Naive thymus-derived CD8-positive, alpha-beta T cell (primary cell): ENCODE measurements at places on chromosomes 11 and 22. TPM values are rescaled to one million over a fixed set of nuclear protein-coding genes. Genes with fewer than 3 reads are reported as not detected.

DNA sequence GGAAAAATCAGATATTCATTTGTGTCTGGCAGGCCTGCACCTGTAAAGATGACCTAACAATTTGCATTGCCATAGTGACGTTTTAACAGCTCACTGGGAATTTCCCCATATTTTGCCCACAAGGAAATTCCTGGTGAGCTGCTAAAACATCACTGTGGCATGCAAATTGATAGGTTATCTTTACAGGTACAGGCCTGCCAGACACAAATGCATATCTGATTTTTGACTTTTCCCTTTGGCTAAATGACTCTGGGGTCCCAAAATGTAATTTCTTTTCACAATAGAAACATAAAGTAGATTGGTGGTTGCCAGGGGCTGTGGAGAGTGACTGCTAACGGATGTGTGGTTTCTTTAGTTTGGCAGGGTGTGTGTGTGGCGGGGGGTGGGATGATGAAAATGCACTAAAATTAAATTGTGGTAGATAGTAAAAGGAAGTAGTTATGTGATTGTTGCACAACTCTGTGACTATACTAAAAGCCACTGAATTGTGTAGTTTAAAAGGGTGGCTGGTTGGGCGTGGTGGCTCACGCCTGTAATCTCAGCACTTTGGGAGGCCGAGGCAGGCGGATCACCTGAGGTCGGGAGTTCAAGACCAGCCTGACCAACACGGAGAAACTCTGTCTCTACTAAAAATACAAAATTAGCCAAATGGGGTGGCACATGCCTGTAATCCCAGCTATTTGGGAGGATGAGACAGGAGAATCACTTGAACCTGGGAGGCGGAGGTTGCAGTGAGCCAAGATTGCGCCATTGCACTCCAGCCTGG lies 18.5 kb upstream of the FEZ1 start:
- peak; percentile 10 for DNase-seq

MB gene
- polyA plus RNA-seq: not detected

DNA sequence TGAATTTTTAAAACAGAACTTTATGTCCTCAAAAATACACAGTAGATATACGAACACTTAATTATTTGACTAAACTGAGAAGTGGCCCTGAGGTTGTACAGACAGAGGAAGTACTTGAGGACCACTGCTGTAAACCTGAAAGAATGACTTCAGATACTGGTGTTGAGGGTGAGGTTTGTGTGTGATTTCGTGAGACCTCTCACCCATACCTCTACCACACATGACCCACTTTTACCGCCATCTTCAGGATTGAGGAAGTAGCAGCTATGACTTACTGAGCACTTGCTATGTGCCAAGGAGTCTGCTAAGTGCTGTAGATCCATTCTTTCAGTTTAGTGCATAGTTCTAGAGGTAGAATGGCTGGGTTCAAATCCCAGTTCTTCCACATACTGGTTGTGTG lies 21.9 kb downstream of the MMP13 start:
- DNase-seq: no peak

CHRM1 gene
- polyA plus RNA-seq: not detected

GDPD5 gene
- polyA plus RNA-seq: 5.1 TPM

CSNK2A3 gene
- polyA plus RNA-seq: 1.4 TPM

OR4B1 gene
- polyA plus RNA-seq: not detected

GRCh38 chr11:34997952-34998528 lies 81.6 kb downstream of the PDHX start:
- peak; percentile 46 for DNase-seq

- DNase-seq: no peak
Observed at GRCh38 chr22:29393019-29393608, 4.7 kb upstream of the AP1B1 start.

- no peak for DNase-seq
Observed at GRCh38 chr11:30573951-30574350, 12.2 kb downstream of the MPPED2 start.

GRCh38 chr11:208917-209260 lies 1.4 kb downstream of the RIC8A start:
- no peak for DNase-seq

GRCh38 chr11:131745405-131745804 lies 375.0 kb downstream of the NTM start:
- DNase-seq: no peak

GRCh38 chr11:16813126-16813525 lies 74.7 kb downstream of the C11orf58 start:
- no peak for DNase-seq

DNA sequence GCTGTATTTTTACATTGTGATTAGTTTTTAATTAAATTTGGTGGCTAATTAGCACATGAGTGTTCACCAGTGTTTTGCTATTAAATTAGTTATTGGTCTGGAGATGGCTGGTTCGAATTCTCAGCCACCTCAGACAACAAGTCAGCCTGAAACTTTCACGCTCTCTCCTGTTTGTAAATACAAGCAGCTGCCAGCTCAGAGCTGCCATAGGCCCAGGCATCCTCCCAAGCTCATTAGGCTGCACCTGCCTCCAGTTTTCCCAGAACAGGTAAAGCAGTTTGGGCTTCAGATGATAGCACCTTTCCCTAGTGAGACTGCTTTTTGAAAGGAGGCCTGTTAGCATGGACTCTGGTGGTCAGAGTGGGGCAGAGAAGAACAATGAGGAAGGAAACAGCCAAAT lies 156.8 kb downstream of the NAV2 start:
- no peak for DNase-seq

RIBC2 gene
- polyA plus RNA-seq: not detected
